ENCODE measurements at places on chromosomes 1 and 21. TPM values are rescaled to one million over a fixed set of nuclear protein-coding genes. Genes with fewer than 3 reads are reported as not detected.
A peak's percentile ranks its signal among the peaks of the same experiment; 100 is the strongest.

DNA sequence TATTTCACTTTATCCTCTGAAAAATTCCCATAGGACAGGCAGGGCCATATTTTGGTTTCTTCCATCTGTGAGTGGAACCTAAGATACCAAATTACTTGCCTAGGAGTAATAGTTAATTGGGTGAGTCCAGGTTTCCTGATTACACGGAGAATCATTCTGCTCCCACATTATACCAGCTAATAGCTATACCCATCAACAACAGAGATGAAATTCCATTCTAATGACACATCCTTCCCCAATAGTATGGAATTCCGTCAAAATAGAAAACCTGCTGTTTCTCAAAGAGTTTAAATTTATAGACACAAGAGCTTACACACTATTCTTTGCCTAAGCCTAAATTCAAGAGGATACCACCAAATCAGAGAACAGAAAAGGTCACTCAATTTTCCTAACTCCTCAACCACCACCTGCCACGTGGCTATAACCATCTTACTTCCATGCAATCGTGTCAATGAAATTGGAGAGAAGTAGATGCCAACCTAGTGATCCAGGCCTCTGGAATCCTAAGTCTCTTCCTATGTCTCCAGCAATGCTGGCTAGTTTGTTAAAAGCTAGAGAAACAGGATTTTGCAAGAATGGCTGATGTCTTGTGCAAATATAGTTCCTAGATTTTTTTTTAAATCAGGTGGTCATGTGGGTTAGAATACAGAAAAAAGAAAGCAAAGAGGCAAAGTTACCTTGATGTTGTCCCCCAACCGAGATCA lies 6.2 kb downstream of the PPT1 start:
- DNase-seq: no peak

DNA sequence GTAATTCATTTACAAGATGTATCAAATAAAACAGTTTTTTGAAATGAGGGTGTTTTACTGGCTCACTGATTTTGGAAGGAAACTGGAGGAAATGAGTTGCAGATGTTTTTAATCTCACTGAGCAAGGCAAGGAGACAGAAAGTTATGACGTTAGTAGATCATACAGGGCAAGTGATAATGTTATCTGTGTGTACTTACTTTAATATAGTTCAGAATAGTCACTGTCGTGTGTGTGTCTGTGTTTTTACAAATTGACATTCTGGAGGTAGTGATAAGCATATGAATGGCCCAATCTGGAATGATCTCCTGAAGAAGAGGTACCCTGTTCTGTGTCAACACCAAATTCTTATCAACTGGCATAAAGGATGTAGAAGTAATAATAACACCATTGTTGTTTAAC lies 1.9 kb upstream of the GBP4 start:
- no peak for DNase-seq

DNA sequence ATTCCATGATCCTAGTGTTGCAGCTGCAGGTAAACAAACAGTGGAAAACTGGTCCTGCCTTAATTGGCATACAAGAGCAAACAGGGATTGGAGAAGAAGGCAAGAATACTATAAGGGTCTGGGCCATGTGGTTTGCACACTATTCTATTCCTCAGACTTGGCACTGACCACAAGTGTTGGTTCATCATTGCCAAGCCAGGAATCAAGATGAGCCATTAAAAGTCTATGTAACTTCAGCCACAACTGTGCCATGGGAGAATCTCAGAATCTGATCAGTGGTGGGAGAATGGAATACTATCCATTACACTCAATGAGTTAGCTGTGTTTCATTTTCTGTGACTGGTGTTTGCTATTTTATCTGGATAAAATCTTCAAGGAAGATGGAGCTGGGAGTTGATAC lies 26.2 kb upstream of the FCER1A start:
- DNase-seq: peak; percentile 46

DNA sequence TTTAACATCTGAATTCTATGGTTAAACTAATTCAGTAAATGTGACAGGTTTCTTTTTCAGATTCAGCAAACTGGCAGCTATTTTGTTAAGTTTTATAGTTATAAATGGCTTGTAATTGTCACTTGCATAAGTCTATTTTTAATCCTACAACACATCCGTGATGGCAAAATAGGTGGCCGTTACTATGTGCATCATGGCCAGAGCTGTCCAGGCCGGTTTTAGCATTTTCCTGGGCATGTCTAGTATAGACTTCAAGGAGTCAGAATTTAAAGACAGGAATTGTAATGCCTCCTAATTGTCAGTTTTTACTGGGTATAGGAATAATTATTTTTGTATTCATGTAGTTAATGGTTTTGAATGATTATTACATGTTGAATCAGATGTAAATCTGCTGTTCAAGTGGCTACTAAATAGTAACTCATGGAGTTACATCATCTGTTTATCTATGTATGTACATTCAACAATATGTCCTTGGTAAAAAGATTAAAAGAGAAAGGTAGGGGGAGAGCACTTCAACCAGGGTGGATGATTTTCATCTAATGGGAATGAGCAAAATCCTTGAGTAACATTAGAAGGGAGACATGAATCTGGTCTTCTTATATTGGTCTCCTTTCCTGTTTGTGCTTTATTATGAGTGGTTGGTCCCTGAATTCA lies 3.2 kb upstream of the B3GALT2 start:
- DNase-seq: no peak

DNA sequence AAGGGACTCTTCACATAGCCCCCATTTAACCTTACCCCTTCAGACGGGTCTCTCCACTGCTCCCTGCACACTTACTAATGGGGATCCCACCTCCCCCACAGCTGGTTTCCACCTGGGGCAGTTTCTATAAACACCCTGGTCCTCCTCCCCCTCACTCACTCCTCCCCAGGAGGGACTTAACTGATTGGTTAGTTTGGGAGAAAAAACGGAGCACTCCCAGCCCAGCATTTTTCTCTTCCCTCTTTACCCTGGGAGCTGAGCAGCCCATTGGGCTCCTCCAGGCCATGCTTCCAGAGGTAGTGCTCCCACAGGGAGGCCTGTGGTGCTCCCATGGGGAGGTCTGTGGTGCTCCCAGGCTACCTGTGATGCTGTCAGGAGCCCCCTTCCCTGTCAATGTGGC lies 93.7 kb downstream of the MIS18A start:
- DNase-seq: no peak

FAM229A gene
- total RNA-seq: 1.9 TPM

DNA sequence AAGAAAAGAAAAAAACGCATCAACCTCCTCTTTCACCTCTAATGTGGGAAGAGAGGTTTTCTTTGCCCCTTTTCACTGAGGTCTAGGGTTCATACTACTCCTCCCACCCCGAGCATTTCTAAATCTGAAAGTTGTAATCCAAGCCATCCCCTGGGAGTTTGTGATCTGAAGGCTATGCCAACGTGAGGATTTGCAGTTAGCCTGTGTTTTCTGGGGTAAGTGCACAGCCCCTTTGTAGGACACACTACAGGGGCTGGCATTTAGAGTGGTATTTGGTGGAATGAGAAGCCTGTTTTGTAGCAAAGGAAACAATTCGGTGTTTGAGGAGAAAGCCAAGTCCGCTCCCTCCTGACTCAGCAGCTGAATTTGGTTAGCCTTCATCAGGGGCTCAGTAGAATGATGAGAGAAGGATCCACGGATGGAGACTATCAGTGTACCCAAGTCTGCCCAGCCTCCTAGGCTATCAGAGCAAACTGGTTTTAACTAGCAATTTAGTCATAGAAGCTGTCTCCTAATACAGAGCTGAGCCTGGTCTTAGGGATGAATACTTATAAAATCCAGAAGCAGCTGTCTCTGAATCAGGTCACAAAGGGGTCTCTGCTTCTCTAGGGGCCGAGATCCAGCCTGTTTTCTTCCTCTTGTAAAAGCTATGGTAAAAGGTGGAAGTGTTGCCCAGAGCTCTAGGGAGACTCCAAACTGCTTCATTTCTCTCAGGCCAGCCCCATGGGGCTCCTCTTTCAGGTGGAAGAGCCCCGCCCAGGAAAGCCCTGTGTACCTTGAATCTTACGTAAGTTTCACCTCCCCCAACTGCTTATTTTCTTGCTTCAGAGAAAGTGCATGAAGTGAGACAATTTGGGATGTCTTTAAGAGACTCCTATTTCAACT lies 2.1 kb downstream of the PCP4L1 start:
- no peak for DNase-seq

GRCh38 chr1:72601035-72601674 lies 318.8 kb upstream of the NEGR1 start:
- no peak for DNase-seq

DNA sequence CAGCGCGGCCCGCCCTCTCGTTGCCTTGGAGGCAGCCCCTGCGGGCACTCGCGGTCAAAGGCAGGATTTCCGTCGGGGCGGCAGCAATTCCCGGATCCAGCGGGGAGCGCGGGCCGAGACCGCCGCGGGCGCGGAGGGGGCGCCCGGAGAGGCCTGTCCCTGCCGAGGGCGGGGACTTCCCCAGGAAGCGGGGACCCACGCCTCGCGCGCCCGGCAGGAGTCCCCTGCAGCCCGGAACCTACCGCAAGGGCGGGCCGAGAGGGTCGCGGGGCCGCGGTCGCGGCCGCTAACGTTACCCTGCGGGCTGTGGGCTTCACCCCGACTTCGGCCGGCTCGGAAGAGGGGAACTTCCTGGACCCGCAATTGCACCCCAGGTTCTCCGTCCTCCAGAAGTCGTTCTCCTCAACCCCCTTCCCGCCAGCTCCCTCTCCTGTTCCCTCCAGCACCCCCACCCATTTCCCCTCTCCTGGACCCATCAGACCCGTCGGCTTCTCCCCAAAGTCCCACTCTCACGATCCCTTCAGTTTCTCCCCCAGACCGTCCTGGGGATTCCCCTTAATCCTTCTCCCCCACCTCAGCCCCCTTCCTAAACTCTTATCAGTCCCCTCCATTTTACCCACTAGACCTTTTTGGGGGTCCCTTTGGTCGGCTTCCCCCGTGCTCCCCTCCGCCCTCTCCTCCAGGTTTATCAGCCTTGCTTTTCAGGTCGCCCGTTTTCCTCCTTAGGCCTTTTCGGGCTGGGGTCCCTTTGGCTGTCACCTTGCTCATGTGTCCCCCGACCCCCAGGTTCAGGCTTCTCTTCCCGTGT lies 604 bp downstream of the FGR start:
- DNase-seq: no peak

- DNase-seq: no peak
Measured at GRCh38 chr1:26020330-26020768, 1.2 kb upstream of the EXTL1 start.

CASZ1 gene
- 7.8 TPM for total RNA-seq

DNA sequence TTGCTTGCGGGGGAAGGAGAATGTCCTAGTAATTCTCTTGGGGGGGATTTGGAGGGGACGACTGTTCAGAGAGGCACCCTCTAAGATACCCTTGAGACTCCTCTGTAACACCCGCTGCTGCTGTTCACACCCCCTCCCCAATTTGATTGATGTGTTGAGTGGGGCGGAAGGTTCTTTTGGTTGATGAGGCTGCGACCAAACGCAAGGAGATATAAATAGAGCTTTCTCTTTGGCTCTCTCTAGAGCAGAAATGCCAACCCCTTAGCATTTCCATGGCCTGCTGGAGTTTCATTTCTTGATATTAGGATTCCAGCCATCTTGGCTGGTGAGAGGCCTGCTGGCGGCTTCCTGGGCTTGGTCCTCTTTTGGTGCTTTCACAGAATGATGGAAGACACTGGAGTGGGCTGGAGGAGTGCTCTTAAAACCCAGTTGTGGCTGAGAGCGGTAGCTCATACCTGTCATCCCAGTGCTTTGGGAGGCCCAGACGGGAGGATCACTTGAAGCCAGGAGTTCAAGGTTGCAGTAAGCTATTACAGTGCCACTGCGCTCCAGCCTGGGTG lies 2.0 kb downstream of the PIK3CD start:
- DNase-seq: no peak

SLC44A5 gene
- 1.7 TPM for total RNA-seq

TMCO2 gene
- total RNA-seq: not detected

DNA sequence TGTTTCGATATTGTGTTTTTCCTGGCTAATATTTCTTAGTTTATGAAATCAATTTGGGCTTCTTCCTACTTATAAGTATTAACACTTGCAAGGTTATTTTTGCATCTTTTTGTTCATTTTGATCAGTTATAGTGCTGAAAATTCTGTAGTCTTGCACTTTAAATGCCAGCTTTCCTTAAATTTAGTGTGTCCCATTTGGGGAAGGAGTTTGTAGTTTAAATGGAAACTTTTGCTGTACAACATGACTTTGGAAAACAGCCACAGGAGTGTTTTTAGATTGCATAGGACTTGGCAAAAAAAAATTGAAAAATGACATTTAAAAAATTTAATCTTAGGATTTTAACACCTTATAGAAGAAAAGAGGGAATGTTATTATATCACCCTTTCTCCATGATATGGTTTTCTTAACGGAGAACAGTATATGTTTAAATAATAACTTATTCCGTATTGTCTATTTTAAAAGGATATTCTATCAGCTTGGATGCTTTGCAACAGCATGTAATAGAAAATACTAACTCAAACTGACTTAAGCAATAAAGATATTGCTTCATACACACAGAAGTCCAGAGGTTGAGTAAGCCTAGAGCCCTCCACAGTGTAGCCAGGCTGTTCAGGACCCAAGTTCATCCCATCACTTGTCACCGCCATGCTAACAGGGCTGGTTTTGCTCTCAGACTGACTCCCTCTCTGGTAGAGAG lies 53.8 kb downstream of the LYPLAL1 start:
- no peak for DNase-seq

GRCh38 chr21:40169971-40170370 lies 302.7 kb downstream of the PCP4 start:
- no peak for DNase-seq

- no peak for DNase-seq
Measured at GRCh38 chr1:22586356-22587130, 23.3 kb downstream of the EPHA8 start.

DNA sequence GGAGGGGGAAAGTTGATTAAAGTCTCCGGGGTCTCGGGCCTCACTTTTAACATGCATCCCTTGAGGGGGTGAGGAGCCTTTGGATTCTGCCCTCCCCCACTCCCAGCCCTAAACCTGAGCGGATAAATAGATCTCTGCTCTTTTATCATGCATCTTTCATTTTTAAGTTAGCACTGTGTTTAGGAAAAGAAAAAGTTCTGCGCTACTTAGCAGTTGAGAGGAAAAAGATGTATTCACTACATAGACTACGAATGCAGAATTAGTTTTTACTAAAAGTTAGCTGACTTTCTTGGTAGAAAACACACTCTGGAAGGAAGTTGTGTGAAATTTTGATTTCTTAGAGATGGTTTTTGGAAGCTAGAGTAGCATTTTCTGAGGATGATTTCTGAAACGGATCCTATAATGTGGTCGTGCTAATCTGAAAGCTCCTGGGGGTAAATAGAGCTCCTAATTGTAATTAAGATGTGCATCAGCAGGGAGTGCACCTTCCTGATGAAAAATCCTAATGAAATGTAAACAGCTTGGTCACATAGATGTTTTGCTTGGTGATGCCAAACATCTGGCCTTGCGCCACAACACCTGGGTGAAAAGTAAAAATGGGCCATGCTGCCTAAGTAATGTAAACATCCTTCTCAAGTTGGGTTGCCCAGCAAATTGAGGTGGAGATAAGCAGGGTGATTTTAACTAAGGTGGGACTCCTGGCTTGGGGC lies 1.8 kb downstream of the ROR1 start:
- DNase-seq: no peak

SPATA46 gene
- total RNA-seq: not detected

G0S2 gene
- 67.4 TPM for total RNA-seq

- no peak for DNase-seq
Measured at GRCh38 chr1:204588826-204589225, 72.6 kb downstream of the MDM4 start.

All from renal cortical epithelial cell (primary cell).